Hematopoietic multipotent progenitor cell (in vitro differentiated cells): ENCODE measurements at places on chromosomes 4 and X.

DNA sequence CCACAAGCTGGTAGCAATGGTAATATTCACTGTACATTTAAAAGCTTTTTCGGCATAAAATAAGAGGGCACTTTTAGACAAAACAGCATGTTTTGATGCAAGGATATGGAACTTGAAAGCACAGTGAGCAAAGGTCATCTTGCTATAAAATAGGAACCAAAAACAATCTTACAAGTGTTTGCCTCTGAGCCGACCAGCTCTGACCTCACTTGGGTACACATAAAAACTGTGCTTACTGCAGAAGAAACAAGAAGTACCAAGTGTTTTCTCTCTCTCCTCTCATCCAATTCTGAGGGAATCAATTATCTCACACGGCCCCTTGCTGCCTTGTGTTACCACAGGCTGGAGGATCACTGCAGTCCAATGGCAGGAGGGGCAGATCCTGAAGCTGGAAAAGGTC lies 4.8 kb upstream of the IQSEC2 start:
- DNase-seq: no peak

- no peak for DNase-seq
These were observed 238.4 kb upstream of the TEX13A start for GRCh38 chrX:105458846-105459245.

- no peak for DNase-seq
These were observed 151.0 kb upstream of the PSAPL1 start for GRCh38 chr4:7585768-7586167.

DNA sequence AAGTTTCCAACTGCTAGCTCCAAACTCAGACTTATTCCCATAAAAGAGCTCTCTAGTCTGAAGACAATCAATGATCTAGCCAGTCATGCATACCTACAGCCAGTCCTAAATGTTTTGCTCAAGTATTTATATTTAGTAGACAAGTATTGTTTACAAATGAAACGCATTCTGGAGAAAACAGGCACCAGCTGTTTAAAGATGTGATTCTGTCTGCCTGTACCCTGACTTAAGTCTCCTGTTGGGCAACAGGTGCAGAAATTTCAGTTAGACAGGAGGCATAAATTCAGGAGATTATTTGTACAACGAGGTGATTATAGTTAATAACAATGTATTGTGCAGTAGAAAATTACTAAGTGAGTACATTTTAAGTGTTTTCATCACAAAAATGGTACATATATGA lies 28.9 kb downstream of the LNX1 start:
- no peak for DNase-seq

GRCh38 chrX:10509397-10509796 lies 111.0 kb downstream of the MID1 start:
- no peak for DNase-seq

DNA sequence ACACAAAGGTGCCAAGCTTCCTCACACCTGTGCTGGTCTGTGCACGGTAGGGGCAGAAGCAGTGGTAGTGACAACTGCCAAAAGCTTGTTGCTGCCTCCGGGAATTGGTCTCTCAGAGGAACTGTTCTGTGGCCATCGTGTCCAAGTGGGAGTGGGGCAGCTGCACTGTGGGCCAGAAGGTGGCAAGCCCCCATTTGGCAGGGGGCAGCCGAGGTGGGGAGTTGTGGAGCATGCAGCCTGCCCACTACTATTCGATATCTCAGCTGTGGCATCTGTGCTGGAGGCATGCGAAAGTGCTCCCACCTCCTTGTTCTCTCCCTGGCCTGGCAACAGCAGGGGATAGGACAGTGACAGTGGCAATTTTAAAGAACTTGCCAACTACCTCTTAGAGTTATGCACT lies 192.8 kb downstream of the TBX22 start:
- DNase-seq: no peak

GRCh38 chr4:174147863-174148262 lies 135.6 kb downstream of the FBXO8 start:
- DNase-seq: no peak
